ENCODE measurements at places on chromosomes 1 and 21.

DNA sequence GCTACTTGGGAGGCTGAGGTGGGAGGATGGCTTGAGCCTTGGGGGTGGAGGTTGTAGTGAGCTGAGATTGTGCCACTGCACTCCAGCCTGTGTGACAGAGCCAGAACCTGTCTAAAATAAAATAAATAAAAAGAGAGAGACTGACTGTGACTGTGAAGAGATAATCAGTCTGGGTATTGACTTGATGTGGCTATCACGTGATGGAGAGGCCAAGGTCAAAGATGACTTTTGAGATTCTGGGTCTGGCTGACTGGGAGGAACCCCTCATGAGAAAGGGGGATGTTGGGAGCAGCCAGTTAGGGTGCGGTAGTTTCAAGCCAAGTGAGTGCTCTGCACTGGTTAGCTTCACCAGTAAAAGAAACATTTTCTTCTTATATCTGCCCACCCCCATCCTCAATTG, 66.8 kb downstream of the CDC14A start:
- no peak for DNase-seq

GRCh38 chr1:49102752-49103151, 326.1 kb upstream of the BEND5 start:
- no peak for DNase-seq

- DNase-seq: no peak
Observed at GRCh38 chr1:207882692-207883091, 28.2 kb downstream of the CD34 start.

GRCh38 chr1:27451343-27451742, 38.6 kb downstream of the WASF2 start:
- DNase-seq: no peak

DNA sequence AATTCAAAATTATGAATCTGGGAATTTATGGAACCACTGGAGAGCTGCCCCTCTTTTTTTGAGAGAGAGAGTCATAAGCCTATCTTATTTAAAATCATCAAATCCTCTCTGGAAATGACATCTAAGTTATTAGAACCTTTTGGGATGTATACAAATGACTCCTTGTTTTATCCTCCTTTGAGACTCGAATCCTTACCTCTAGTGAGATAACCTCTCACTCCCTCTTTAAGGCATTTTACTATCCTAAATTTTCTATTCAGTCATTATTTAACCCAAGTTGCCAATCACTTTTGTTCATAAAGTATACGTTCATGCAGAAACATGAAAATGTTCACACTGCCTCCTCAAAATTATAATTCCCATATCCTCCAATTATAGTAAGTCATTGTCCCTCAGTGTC, 313.6 kb upstream of the C1orf87 start:
- no peak for DNase-seq

GRCh38 chr1:246198115-246198816, 308.8 kb downstream of the SMYD3 start:
- DNase-seq: no peak

GRCh38 chr21:19621837-19622496, 1218.4 kb upstream of the TMPRSS15 start:
- no peak for DNase-seq

DNA sequence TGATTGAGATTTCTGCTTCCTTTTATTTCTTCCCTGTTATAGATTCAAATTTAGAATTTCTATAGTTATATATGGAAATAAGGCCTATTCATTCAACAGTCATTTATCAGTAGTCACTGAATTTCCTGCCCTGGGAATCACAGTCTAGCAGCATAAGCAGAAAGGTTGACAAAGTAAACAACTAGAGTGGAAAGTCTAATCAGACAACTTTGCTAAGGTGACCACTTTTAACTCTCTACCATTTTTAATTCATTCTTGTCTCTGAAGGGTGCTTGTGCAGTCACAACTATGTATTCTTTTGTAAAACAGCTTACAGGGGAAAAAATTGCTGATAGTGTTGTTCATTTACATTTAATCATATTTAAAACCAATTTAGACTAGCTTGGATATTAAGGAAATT, 66.1 kb upstream of the PLA2G4A start:
- DNase-seq: no peak

DNA sequence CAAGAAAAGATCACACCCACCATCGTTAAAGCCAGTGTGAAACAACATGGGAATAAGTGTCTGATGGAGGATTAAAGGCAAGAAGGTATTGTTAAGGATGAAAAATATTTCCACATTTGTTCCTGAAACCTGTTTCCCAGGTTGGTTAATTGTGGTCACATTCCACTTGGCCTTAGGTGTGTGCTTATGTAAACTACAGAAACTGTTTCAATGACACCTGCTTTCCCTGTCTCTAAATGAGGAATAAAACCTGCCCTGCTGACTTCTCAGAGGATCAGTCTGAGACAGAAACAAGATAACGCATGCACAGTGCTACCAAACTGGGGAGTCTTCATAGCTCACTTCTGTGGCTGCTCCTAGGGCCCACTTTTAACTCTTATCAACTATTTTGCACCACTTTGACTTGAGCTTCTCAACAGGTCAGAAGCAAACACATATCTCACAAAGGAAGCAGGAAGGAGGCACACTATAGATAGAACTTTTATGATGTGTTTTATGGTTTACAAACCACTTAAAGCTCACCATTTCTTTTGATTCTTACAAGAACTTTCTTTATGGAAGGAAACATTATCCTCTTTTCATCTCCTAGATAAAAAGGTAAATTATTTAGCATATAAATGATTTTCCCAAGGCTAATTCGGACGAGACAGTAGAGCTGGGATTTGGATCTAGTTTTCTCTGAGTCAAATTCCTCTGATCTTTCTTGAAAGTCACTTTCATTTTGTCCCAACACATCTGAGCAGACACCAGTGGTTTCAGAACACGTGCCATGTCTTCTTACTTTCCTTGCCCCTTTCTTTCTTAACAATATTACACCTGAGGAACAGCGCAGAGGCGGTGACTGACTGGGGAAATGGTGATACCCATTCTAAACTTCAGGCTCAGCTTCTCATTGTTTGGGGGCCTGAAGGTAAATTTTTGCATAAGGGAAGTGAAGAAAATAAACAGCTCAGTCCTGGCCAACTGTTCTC, 33.4 kb downstream of the CYP2J2 start:
- no peak for DNase-seq

- peak; percentile 77 for DNase-seq
Observed at GRCh38 chr1:155984341-155984740, 6.0 kb upstream of the ARHGEF2 start.

DNA sequence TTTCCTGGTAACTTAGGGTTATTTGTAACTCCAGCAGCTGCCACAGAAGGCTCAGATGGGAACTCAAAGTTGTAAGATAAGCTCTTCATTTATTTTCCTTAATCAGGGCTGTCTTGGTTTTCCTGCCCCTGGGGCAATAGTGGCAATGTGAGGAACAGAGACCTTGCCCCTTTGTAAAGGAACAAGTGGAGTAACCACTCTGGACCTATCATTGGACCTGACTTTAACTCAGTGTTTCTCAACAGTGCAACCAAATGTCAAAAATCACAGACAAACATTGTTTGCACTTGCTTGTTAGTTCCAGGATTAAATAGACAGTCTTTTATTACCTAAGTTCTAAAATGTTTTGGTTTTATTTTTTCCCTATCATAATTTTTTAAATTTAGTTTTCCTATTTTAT, 2.8 kb upstream of the FMO3 start:
- DNase-seq: no peak

DNA sequence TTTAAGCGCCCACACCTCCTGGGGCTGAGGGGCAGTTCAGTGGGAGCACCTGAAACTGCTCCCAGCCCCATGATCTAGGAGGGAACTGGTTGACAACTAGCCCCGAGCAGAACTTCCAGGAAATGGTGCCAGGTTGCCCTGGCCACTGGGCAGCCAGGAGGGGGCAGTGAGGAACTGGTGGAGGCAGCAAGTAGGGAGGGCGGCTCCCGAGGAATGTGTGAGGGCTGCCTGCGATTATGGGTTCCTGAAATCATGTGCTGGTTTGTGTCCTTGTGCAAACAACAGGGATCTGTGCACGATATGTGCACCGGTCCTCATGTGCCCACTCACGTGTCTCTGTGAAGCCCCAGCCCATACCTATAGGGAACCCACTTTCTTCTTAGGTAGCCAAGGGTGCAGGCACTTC, 9.9 kb downstream of the GPR3 start:
- DNase-seq: no peak

- no peak for DNase-seq
Observed at GRCh38 chr1:31549809-31550620, 26.3 kb upstream of the TINAGL1 start.

GRCh38 chr1:247338723-247339275, 7.1 kb upstream of the ZNF496 start:
- no peak for DNase-seq

DNA sequence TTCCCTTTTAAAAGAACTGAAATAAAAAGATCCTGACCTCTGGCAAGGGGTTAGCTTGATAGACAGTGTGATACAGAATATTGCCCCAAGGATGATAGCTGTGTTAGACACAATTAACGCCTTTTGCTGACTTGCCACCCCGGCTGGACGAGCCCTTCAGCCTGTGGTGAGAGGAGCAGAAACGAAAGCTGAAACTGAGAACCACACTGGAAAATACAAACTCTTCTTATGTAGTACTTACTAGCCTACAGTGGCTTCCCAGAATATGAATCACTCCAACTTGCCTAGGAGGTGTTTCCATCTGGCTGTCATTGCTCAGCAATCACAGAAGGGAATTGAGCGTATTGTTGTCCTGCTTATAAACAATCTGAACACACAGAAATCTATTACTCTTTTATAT, 22.9 kb downstream of the SAMSN1 start:
- no peak for DNase-seq

- no peak for DNase-seq
Observed at GRCh38 chr1:165174491-165174890, 182.0 kb downstream of the LMX1A start.

GRCh38 chr21:45836268-45836655, 145.3 kb upstream of the COL6A1 start:
- no peak for DNase-seq

GRCh38 chr1:227766653-227767277, 31.5 kb downstream of the SNAP47 start:
- DNase-seq: no peak

DNA sequence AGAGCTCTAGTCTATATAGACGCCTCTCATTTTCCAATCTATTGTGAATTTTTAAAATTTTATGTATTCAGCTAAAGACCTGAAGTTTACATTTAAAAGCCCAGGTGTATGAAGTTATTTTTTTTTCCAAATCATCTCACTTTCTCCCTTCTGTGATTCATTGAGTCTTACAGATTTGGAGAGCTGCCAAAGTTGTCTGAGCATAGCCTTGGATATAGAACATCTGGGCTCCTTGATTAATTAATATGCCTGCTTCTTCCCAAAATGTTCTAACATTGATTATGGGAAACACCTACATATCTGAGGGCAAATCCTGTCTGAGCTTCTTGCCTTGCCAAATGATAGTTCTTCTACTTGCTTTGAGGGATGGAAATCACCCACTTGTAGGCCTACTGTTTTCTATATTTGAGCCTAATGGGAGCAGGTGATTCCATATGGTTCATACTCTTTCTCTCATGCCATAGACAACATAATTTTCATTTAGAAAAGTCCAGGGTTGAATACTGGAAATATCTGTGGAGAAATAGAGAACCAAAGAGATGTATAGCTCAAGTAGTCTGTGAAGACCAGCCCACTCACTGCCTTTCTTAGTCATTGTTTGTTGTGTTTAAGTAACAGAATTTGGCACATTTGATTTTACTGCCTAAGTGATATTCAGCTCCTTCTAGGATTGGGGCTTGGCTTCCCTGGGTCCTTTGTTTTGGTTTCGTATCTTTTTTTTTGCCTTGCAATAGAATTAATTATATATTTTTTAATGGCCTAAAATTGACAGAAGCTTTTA, 46.2 kb downstream of the MACF1 start:
- DNase-seq: no peak

GRCh38 chr1:28322194-28322593, 6.6 kb upstream of the MED18 start:
- no peak for DNase-seq

GRCh38 chr1:205162301-205162700, 40.5 kb upstream of the RBBP5 start:
- DNase-seq: no peak

- no peak for DNase-seq
Observed at GRCh38 chr1:228023294-228023639, 16.5 kb downstream of the WNT3A start.

DNA sequence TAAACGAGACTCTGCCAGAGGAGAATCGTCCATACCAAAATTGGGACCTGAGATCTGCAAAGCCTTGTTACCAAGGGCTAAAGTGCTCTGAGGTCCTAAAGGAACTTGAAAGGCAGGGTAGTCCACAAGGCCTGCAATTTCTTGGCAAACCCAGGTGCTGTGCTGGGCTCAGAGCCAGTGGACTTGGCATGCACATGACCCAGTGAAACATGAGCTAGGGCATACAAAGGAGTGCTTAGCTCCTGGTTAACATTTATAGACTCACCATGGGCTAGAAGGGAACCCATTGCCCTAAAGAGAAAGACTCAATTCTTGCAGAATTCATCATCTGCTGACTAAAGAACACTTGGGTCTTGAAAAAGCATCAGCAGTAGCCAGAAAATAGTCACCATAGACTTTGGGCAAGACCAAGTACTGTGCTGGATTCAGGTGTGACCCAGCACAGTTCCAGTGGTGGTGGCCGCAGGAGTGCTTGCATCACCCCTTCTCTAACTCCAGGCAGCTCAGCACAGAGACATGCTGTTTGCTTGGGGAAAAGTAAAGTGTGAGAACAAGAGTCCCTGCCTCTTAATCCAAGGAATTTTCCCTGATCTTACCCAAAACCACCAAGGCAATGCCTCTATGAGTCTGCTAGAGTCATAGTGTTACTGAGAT, 1069.4 kb upstream of the ADGRL2 start:
- DNase-seq: no peak

GRCh38 chr1:224805889-224806288, 123.6 kb upstream of the DNAH14 start:
- DNase-seq: no peak

DNA sequence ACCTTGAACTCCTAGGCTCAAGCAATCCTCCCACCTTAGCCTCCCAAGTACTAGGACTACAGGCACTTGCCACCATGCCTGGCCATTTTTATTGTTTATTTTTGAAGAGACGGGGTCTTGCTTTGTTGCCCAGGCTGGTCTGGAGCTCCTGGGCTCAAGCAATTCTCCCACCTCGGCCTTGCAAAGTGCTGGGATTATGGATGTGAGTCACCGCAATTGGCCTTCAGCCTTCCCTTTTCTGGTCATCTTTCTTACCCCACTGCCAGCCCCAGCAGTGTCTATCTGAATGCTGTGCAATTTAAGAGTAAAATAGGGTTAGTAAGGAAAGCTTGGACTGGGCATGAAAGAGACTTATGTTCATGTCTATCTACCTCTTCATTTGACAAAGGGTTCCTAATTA, 6.1 kb upstream of the KLF17 start:
- DNase-seq: no peak

All from iPS DF 19.7 (cell line).